ENCODE measurements at places on chromosomes 1 and 21.

GRCh38 chr1:59026472-59026948, 242.7 kb upstream of the JUN start:
- DNase-seq = no peak

DNA sequence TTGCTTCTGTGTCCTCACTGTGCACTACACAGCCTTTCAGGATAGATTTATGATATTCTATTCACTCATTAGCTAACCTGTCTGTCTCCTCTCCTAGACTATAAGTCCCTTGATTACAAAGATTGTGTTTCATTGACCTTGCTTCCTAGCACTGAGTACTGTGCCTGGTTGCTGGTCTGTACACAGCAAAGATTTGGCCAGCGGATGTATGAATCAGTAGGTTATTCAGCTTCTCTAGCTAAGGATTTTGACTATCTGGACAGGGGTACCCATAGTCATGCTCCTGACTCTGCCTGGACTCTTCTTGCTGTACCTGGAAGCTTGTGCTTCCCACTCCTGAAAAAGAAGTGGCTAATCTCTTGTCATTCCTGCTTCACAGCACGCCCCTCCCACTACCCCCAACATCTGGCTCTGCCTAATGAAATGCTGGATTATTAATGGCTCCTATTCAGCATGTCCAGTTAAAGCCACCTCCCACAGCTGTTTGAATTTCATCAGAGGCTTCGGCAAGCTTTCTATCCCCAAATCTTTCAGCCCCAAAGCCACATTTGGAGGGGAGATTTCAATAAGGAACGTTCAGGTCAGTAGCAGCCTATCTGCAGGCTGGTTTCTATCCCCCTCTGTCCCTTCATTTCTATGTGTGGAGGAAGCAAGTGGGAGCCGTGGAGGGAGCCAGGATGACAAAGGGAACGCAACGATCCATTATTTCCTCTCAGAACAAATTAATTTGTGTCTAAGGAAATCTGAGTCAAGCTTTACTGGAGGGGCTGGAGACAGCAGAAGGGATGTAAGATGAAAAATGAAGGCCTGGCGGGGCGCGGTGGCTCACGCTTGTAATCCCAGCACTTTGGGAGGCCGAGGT, 64.8 kb upstream of the PPM1J start:
- DNase-seq = no peak

- DNase-seq = no peak
These were observed 588 bp downstream of the NEXN start for GRCh38 chr1:77888781-77889642.

DNA sequence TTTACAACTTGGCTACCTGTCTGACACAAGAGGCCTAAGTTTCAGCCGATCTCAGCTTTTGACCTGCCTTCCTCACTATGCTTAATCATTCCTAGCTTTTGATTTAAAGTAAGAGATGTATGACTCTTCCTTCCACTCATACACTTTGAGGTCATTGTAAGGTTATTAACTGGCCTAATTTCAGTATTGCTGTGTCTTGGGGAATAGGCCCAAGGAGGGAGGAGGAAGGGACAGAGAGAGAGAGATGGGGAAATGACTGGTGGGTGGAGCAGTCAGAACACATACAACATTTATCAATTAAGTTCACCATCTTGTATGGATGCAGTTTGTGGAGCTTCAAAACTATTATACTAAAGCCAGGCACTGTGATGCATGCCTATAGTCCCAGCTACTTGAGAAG, 28.3 kb upstream of the FAM20B start:
- no peak for DNase-seq

DNA sequence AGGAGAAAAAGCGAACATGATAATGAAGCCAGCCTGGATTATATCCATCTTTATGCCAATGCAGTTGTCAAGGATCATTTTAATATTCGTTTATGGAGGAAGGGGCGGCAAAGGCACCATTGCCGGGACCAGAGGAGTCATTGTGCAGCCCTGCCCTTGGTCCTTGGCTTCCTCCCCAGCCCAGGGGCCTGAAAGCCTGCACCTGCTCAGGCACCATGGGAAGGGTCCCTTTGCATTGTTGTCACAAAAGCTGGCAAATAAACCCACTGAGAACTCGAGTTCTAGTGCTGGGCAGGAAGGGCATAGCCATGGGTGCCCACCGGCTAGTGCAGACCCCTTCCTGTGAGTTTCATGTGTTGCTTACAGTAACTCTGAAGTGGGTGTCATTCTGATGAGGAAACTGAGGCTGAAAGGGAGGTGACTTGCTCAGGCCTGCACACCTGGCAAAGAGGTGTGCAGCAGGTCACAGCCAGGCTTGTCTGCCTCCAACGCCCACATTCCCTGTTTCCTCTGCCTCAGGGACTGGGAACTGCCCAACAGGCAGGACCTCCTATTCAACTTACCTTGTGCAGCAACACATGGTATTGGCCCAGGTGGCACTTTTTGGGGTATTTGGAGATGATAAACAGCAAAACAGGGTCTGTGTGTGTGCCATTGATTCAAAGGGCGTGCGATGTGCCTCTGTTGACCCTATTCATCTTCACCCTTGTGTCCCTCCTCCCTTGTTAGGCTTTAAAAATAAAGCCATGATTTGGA, 84.6 kb downstream of the MAN1C1 start:
- DNase-seq = no peak

GRCh38 chr1:58809325-58810010, 25.6 kb upstream of the JUN start:
- DNase-seq = no peak

DNA sequence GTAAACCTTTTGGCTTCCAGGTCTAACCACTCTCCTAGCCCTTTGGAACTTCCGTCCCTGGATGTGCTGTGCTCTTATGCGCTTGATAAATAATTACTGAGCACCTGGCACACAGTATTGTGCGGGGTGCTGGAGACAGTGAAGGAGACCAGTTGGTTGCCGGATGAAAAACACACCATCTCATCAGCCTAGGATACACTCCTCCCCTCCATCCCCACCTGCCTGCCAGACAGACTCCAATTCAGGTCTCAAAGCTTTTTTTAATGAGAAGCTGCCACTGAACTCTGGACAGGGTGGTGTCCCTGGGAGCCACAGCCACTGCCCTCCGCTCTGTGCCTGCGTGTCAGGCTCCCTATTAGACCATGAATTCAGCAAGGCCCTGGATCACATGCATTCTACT, 9.2 kb downstream of the GNB1 start:
- no peak for DNase-seq

DNA sequence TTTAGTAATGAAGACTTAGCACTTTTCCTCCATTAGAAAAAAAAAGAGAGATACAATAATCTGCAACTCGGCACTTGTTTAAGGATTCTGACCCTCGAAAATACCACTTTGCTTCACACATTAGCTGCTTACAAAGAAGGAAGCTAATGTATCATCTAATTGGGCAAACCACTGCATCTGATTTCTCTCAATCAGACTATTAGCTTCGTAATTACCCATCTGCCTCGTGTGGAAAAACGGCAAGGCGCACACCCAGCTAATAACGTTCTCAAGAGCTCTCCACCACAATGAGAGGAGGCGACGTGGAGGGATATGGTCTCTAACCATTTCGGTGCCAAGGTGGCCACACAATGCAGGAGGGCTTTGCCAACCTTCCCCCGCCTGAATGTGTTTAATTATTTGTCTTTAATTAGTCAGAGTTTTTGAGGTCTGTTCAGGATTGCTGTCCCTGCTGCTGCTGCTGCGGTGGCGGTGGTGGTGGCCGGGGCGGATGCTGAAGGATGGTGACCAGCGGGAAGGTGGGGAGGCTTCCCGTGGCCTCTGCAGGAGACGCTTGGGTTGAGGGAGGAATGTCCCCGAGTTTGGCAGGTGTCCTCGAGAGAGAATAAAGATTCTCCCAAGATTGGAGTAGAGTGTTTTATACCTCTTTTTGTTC, 374.5 kb downstream of the RPS6KC1 start:
- DNase-seq = no peak

- DNase-seq = no peak
These were observed 428.3 kb upstream of the ZRANB2 start for GRCh38 chr1:71509051-71509595.

DNA sequence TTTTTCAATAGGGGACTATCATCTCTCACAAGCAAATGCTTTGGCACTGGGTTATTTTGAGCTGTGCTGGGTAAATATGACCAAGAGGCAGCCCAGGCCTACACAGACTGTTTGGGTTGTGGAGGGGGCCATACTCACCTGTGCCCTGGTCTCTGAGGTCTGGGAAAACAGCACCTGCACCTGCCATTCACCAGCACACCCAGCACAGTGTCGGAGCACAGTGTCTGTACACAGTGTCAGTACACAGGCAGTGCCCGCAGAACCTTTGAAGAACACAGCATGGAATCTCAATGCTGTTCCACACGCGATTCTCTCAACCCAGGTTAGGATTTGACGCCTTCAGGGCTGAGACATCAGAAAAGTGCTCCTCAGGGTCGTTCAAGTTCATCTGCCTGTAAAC, 35.0 kb upstream of the FAM89A start:
- no peak for DNase-seq

DNA sequence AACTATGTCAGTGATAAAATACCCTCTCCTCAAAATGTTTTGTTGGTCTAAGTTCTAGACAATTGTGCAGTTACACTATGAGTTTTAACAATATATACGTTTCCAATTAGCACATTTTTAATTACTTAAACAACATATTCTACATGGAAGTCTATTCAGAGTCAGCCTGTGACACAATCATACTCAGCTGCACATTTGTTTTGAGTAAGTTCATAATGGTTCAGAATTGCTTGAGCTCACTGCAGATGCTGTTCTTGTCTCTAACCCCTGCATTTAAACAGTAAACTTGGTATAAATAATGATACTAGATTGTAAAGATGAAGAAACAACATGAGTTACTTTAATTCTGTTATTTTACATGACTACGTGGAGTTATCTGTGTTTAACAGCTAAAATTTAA, 30.6 kb downstream of the CDKN2C start:
- no peak for DNase-seq

GRCh38 chr1:11493972-11494655, 15.2 kb downstream of the DISP3 start:
- DNase-seq = no peak

- no peak for DNase-seq
These were observed 63.8 kb downstream of the CLSTN1 start for GRCh38 chr1:9759939-9760338.

GRCh38 chr1:95216292-95216990, 17.6 kb upstream of the RWDD3 start:
- no peak for DNase-seq

DNA sequence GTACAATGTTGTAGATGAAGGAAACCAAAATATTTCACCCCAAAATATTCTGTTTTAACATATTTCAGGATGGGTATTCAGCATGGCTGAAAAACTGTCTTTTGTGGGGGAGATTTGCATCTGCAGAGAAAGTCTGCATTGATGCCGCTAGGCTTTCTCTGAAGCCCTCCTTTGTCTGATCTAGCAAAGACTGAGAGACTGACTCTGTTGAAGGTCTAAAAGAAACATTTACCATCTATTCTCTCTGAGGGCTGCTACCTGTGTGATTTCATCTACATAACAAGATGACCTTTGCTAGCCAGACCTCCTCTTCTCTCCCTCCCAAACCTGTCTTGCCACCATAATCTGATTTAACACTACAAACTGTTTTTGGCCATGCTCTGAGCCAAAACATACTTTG, 12.4 kb upstream of the MT1HL1 start:
- DNase-seq = no peak

- peak; percentile 26 for DNase-seq
These were observed 2.6 kb downstream of the LRRC41 start for GRCh38 chr1:46300673-46301405.

GRCh38 chr21:28485301-28486022, 507.2 kb downstream of the LTN1 start:
- no peak for DNase-seq

DNA sequence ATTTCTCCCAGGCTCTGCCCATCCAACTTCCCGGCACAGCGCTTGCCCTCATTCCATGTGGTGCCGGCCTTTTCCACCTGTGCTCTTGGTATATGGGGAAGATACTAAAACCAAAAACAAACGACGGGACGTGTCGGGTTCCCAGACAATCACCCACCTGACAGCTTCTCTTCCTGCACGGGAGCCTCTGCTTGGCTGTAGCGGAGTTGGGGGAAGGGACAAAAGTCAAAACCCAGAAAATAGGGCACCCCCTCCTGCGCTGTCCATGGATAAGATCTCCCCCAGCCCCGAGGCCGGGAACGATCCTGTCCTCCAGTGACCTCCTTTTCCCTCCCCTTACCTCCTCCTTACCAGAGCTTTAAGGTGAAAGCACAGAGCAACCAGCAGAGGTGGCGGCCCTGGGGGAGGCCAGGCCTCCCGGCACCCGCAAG, 640 bp downstream of the JTB start:
- no peak for DNase-seq

DNA sequence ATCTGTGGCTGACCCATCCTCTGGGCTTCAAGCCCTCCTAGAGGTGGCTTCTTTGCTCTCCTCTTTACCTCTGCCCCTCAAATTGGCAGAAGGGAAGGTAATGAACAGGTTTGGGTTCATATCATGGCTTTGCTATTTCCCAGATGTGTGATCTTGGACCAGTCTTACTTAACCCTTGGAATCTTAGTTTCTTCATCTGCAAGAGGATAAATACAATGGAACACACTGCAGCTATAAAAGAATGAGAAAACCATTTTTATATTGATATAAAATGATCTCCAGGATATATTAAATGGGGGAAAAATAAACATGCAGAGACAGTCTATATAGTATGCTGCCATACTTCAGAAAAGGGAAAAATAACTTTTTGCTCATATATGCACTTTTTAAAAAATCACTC, 5.6 kb downstream of the GLMP start:
- no peak for DNase-seq

DNA sequence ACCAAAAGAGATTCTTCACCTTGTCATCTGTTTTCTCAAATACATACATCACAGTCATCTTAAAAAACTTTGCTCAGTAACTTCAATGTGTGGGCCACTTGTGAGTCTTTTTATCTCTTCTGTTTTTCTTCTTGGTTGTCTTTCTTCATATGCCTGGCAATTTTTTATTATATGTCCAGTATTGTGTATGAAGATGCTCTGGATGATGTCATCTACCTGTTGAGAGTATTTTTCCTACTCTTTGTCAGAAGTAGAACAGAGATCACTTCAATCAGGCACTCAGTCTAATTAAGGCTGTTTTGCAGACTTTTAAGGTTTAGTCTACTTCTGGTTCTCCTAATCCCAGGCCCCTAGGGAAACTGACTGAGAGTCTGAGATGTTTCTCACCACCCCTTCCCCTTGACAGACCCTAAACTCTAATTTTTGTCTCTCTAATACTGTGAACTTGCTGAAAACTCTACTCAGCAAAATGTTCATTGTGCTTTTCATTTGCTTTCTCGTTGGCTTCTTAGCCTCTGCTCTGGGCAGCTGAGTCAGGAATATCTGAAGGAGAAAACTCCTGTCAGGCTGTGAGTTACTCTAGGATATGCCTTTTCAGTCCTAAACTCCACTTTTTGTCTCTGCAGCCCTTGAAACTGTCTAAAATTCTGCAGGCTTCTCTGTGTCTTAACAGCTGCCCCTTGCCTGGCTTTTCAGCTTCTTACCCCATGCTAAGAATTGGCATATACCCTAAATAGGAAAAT, 33.0 kb upstream of the DNAJC6 start:
- DNase-seq = no peak

All from C1 segment of cervical spinal cord (tissue), 14 donors.